ENCODE measurements at places on chromosomes 2 and 18.

GRCh38 chr2:68512966-68513365, 45.6 kb downstream of the APLF start:
- no peak for DNase-seq

DNA sequence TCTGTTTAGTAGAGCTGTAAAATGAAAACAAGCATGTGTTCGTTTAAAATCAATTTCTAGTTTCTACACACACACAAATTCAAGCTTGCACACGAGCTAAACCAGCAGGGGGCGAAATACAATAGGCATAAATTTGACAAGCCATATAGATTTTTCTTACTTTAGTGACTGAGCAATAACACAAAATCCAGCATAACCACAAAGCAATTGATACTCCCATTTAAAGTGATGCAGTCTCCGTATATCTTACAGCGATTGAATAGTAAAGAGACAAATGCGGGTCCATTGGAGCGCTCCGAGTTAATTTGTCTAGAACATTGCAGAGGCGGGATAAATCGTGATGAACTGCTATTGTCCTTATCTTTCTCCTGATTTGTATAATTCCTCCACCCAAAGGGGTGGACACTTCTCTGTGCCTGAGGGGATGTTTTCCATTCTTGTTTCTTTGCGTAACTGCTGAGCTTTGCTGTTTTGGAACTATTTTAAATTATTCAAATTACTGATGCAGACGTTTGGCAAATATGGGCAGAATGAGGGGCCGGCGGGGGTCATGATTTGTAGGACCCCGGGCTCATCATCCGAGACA, 1.2 kb upstream of the AFTPH start:
- peak; percentile 22 for DNase-seq

- no peak for DNase-seq
Observed at GRCh38 chr18:63107931-63108330, 211.6 kb downstream of the BCL2 start.

DNA sequence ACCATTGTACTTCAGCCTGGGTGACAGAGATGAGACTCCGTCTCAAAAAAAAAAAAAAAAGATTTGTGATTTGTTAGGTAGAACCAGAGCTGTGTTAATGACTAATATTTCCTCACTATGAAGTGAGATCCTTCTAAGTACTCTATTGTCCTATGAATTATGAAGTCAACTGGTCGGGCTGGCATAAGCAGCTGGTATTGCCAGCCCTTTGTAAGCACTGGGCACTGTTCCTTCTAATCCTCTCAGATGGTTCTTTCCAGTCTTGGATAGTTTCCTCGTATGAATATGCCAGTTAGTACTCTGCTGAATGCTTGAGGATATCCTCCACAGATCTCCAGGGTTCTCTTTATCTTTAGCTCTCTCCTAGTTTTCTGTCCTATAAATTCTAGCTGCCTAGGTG, 223.1 kb upstream of the SP5 start:
- no peak for DNase-seq

DNA sequence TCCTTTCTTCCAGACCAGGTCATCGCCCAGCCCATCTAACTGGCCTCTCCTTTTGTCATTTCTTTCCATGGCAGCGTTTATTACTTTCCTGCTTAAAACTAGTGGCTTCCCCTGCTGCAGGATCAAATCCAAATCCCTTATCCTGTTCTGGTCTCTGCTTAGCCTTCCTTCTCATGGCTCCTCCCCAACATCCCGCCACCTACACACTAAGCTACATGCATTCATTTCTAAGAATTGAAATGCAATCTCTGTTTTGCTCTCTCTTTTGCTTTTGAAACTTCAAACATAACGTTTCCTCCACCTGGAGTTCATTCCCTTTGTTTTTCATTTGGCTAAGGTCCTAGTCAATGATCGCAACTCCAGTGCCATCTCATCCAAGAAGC, 18.0 kb upstream of the DPP4 start:
- no peak for DNase-seq

DNA sequence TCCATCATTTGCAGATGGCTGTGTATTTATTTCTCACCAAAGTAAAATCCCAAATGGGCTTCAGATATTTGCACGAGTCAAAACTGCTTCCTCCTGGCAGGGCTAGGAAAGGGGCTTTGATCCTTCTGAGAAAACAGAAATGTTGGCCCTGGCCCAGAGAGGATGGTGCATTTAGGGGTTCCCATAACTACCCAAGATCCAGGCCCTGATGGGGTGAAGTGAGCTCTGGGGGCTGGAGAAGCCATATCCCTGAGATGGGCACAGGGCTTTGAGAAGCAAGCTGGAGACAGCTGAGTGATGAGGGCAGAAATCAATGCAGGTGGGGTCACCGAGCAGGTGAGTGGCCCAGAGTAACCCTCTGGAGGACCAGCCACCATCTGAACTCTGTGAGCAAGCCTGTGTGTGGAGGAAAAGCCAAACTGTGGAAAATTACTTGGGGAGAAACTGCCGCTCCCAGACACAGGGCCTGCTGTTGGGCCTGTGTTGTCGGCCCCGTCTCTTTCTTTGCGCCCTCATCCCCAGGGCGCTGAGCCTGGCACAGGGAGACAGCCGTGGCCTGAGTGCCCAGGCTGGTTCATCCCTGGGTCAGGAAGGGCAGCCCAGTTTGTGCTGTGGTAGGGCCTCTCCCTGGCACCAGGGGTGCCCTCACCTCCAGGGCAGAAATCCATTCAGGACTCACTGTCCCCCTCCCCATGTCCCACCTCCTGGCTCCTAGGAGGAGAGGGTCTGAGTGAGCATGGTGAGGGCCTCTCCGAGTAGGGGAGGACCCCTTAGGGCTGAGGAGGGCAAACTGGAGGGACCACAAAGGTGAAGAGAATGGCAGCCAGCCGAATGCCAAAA, 167.8 kb upstream of the HAAO start:
- no peak for DNase-seq

DNA sequence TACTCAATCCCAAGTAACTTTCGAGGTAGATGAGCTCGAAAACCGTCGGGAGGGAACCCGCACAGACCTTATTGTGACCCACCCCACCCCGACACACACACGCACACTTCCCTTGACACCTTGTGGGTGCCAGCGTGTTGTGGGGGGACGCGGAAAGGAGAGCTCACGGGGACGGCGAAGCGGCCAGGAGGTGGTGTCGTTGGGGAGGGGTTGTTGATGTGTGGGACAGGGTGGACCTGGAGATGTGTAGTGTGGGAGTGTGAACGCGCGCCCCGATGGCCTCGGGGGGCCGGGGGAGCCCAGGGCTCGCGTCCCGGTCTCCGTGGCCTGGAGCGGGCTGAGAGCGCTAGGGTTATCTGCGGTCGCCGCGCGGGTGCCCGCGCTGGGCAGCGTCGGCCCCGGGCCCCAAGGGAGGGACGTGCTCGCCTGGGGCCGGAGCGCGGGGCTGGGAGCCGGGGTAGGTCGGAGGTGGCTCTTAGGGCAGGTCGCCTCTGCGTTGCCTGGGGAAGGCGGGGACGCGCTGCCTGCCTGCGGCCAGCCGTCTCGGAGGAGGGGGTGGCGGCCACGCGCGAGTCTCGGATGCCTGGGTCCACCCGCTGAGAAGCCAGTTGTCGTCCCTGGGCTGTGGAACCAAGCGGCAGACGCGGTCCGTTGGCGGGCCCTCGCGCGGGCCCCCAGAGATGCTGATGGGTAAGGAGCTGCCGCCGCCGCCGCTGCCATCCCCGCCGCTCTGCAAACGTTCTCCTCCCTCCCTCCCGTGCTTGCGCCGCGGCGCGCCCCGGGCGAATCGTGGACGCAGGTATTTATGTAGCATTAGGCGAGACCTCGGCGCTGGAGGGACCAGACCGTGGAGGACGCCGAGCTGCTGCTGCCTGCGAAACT, 1.6 kb downstream of the KLHL29 start:
- DNase-seq: no peak

DNA sequence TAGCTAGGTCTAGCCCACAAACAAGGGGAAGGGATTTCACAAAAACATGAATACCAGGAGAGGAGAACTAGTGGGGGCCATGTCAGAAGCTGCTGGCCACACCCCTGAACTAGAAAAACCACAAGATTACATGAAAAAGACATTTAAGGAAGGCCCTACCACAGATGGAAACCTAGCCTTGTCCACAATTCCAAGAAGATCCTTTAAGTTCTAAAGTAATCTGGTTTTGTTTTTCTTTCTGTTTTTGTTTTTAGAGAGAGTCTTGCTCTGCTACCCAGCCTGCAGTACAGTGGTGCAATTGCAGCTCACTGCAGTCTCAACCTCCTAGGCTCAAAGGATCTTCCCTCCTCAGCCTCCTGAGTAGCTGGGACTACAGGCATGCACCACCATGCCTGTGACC, 34.2 kb upstream of the CAB39 start:
- DNase-seq: no peak

DNA sequence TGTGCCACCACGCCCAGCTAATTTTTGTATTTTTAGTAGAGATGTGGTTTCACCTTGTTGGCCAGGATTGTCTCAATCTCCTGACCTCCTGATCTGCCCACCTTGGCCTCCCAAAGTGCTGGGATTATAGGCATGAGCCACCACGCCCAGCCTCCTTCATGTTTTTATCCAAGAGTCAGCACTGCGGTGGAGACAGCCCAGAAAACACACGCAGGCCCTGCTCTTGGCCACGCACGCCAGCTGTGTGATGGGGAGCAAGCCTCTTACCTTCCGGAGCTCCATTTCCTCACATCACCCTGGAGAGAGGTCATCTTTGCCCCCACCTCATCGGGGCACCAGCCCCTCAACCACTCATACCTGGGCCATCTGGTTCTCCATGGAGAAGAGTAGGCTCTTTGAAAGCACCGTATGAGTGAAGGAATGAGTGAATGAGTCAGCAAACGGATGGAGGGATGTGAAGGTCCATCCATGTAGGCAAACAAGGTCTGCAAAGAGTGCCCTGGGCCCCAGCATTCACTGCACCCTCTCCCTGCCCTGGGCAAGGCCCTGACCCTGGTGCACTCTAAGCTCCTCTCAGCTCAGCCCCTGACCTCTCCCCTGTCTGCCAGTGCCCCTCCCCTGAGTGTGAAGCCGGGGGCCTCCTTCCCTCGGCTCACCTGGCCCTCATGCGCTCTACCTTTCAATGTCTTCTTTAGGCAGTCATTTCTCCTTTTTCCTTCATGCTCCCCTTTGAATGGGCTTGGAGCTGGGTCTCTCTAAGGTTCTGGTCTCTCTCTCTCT, 7.4 kb downstream of the GYPC start:
- no peak for DNase-seq

GRCh38 chr2:98507891-98508708, 63.4 kb downstream of the INPP4A start:
- no peak for DNase-seq

- no peak for DNase-seq
Observed at GRCh38 chr18:49151482-49151881, 200.7 kb upstream of the SMAD7 start.

- DNase-seq: no peak
Observed at GRCh38 chr2:200586644-200586975, 796 bp downstream of the AOX1 start.

- no peak for DNase-seq
Observed at GRCh38 chr2:6352906-6353515, 512.7 kb downstream of the CMPK2 start.

DNA sequence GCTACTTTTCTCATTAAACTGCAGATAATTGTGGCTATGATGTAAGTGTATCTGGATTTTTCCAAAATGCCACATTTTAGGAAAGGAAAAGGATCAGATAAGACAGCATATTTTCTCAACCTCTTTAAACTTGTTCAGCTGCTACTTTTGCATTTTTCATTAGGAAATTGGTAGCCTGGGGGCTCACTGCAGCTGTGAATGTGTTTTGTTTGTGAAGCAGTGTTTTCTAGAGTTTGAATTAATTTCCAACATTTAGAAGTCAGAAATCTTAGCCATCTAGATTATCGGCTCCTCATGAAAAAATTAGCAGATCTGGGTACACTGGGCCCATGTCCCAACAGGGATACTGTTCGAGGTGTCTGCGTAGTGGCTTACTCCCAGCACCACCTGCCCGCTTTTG, 56.3 kb upstream of the ZDBF2 start:
- no peak for DNase-seq

DNA sequence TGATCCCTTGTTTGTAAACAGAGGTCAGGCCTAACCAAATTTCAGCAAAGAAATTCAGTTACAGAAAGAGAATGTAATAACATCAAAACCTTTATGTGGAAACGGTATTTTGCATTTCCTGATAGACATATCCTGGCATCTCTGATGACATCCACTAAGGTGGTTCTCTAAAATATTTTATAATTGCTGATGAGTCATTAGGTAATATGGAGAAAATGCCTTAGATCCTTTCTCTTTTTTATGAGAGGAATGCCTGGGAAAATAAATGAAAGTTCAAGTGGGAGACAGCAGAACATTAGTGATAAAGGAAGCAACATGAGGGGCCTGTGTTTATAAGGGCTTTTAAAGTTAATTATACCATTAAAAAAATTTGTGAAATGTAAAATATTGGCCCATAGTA, 72.6 kb downstream of the PLCL1 start:
- DNase-seq: no peak

DNA sequence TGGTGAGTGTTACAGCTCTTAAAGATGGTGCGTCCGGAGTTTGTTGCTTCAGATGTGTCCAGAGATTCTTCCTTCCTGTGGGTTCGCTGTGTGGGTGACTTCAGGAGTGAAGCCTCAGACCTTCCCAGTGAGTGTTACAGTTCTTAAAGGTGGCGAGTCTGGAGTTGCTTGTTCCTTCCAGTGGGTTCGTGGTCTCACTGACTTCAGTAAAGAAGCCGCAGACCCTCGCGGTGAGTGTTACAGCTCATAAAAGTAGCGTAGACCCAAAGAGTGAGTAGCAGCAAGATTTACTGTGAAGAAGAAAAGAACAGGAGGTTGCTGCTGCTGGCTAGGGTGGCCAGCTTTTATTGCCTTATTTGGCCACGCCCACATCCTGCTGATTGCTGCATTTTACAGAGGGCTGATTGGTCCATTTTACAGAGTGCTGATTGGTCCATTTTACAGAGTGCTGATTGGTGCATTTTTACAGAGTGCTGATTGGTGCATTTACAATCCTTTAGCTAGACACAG, 34.0 kb upstream of the SPTBN1 start:
- no peak for DNase-seq

GRCh38 chr18:5787936-5788335, 107.4 kb downstream of the TMEM200C start:
- no peak for DNase-seq

DNA sequence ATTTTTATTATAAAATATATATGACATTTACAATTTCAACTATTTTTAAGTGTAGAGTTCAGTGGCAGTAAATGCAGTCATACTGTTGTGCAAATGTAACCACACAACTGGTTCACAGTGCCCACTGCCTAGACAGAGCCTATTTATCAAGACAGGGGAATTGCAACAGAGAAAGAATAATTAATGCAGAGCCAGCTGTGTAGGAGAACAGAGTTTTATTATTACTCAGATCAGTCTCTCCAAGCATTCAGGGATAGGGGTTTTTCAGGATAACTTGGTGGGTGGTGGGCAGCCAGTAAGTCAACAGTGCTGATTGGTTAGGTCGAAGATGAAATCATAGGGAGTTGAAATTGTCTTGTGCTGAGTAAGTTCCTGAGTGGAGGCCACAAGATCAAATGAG, 200.3 kb downstream of the NYAP2 start:
- DNase-seq: no peak

- DNase-seq: no peak
Observed at GRCh38 chr2:133433455-133434451, 134.5 kb downstream of the NCKAP5 start.

Data from activated CD4-positive, alpha-beta T cell treated with anti-CD3 and anti-CD28 coated beads, Interleukin-2, amount 50 U/mL, for 24 hours (primary cell).